Stimulated activated CD4-positive, alpha-beta T cell treated with anti-CD3 and anti-CD28 coated beads, Interleukin-1b, Interleukin-23, amount 100 ng/mL, for 24 hours (primary cell): ENCODE measurements at places on chromosomes 13 and 19.

DNA sequence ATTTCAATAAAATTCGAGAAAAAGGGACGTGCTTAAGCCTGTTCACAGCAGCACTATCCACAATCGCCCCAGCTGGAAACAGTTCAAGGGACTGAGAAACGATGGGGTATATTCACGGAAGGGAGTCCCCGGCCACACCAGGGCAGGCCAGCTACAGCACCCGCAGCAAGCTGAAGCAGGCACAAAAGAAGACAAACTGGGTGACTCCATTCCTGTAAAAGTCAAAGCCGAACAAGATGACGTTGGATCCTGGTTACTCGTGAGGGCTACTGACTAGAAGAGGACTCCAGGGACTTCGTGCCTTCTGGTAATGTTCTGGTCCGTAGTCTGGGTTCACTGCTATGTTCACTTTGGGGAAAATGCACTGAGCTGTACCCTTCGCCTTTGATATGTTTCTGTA, 57.6 kb downstream of the COL4A1 start:
- no peak for DNase-seq

DNA sequence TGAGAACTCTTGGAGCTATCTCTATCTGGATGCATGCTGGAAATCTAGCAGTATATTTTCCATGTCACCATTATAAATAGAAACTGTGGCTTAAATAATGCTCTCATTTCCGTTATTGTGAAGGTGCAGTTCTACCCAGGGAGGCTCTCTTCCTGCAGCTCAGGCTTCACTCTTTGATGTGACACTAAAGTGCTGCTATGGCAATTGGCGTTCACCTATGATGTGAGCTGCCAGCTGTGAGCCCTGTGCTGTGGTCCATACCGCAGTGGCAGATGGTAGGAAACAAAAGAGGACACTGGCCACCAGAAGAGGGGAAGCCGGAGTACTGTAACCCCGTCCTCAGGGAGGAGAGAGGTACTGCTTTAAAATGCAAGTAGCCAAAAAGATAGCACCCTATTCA, 40.6 kb upstream of the ZNF681 start:
- no peak for DNase-seq

- no peak for DNase-seq
Observed at GRCh38 chr19:51458899-51459505, 748 bp upstream of the SIGLEC8 start.

- no peak for DNase-seq
Observed at GRCh38 chr19:56099638-56100539, 21.2 kb downstream of the ZNF787 start.
